ENCODE measurements at places on chromosomes 1 and 21. TPM values are rescaled to one million over a fixed set of nuclear protein-coding genes. Genes with fewer than 3 reads are reported as not detected.

The GUCA2B gene
- total RNA-seq: not detected

DNA sequence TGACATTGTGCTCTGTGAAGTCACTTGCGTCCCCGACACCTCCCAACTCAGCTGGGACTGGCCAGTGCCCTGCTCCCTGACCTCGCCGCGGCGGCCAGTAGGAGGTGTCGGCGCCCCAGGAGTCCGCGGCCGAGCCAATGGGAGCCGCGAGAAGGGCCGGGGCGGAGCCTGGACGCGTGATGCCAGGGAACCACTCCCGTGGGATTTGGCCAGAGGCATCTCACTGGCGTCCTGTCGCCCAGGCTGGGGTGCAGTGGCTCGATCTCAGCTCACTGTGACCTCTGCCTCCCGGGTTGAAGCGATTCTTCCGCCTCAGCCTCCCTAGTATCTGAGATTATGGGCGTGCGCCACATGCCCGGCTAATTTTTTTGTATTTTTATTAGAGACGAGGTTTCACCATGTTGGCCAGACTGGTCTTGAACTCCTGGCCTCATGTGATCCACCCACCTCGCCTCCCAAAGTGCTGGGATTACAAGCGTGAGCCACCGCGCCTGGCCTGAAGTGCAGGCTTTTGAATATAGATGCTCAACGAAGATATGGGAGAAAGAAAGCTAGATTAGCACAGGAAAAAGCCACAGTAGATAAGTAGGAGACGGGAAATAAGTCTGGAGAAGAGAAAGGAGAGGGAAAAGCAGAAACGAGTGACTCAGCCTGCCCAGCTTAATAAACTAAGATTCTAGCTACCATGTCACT is 38.0 kb downstream of the ZBTB8OS start:
- peak; percentile 86 for DNase-seq

GRCh38 chr1:230866171-230867070 is 1.9 kb downstream of the C1orf198 start:
- peak; percentile 43 for DNase-seq

The PPP1R15B gene
- 41.7 TPM for total RNA-seq

GRCh38 chr1:114666954-114667353 is 2.9 kb downstream of the DENND2C start:
- DNase-seq: no peak

- no peak for DNase-seq
Observed at GRCh38 chr1:154755858-154756730, 114.0 kb downstream of the KCNN3 start.

GRCh38 chr1:86471291-86471690 is 2.6 kb downstream of the CLCA1 start:
- no peak for DNase-seq

GRCh38 chr1:27566462-27567145 is 37.3 kb downstream of the AHDC1 start:
- no peak for DNase-seq

- DNase-seq: no peak
Observed at GRCh38 chr1:150535511-150536287, 13.5 kb upstream of the ADAMTSL4 start.

The LRRIQ3 gene
- total RNA-seq: 1.1 TPM

GRCh38 chr1:112267206-112267605 is 128.8 kb upstream of the CTTNBP2NL start:
- DNase-seq: no peak

DNA sequence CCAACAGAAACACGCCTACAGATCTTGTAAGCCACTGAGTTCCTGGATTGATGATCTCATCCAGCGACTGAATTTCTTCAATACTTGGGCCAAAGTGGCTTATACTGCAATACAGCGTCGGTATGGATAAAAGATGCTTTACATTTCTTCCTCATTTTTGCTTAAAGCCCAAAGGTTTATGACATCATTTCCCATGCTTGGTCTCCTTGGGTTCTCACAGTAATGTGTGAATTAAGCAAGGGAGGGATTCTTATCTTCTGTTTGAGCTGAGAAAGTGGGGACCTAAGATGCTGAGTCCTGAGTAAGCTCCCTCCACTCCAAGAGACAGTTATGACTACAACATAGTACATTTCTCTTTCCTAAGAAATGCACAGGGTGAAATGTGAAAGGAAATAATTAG is 39.5 kb downstream of the LBR start:
- no peak for DNase-seq

The AURKAIP1 gene
- 151 TPM for total RNA-seq

DNA sequence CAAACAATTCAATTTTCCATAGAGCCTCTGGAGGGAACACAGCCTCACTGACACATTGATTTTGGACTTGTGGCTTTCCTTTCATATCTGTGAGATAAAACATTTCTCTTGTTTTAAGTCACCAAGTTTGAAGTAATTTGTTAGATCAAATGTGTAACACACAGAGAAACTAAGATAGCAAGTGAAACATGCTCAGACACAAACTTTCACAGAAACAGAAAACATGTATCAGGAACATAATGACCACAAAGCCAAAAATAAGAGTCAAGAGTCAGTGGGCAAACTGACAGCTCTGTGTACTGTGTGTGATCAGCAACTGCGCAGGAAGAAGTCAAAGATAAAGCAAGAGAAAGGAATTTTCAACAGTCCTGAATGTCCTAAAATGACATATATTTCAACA is 1237.5 kb downstream of the AMY1C start:
- no peak for DNase-seq

DNA sequence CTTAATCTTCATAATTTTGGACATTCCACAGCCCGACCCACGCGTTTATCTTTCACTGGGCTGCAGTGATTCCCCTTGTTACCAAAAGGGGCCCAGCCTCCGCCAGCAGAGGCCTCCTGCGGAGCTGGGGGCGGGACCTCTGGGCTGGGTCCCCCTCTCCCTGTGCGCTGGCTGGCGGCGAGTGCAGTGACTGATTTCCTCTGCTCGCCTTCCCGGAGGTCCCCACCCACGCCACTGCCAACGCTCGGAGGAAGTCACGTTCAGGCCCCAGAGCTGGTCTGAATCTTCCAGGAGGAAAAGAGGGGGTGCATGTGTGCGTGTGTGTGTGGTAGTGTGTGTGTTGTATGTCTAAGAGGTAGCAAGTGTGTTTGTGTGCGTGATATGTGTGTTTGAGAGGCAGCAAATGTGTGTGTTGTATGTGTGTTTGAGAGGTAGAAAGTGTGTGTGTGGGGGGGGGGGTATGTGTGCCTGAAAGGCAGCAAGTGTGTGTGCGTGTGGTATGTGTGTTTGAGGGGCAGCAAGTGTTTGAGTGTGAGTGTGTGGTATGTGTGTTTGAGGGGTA is 35.0 kb upstream of the JAK1 start:
- DNase-seq: peak; percentile 75

The DNAJC28 gene
- total RNA-seq: 1.0 TPM

- peak; percentile 77 for DNase-seq
Observed at GRCh38 chr21:37060296-37060695, 12.6 kb downstream of the PIGP start.

DNA sequence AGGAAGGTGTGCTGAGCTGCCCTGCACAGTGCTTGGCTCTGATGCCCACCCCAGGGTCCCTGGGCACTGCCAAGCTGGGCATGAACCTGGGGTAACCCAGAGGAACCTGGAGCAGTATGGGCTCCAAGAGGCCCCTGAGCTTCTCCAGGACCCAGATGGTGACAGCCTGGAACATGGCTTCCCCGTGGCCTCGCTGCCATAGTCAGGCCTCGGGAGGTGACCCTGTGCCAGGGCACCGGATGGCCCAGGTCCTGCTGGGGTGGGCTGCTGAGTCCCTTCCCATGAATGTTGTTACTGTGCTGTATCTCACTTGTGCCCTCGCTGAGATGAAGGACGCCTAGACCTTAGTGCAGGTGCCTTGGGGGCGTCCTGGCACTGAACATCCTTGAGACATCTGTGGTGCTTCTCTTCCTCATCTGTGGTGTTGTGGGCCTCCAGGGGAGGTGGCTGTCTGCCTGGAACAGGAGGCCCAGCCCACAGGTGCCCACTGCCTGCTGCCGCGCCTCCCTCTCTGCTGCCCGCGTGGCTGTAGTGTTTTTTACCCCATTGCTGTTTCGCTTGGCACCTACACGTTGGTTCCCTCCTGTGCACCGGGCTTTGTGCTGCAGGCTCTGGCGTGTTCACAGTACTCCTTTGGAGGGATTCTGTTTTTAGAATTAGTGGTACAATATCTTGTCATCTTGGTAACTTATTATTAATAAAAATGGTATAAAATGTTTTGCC is 160.3 kb downstream of the PCBP3 start:
- no peak for DNase-seq

The ABCB10 gene
- total RNA-seq: 19.8 TPM

GRCh38 chr21:17679002-17679600 is 66.4 kb upstream of the BTG3 start:
- DNase-seq: peak; percentile 61

- DNase-seq: no peak
Observed at GRCh38 chr1:181987334-181987895, 74.1 kb downstream of the ZNF648 start.

GRCh38 chr1:110524311-110525248 is 5.6 kb upstream of the KCNA10 start:
- DNase-seq: peak; percentile 41

The IFI44L gene
- 1.5 TPM for total RNA-seq

The BRINP3 gene
- total RNA-seq: not detected

The HPDL gene
- 5.6 TPM for total RNA-seq

- no peak for DNase-seq
Observed at GRCh38 chr1:164703463-164703862, 144.5 kb downstream of the PBX1 start.

The BMP8A gene
- total RNA-seq: 0.44 TPM

GRCh38 chr1:75426688-75427087 is 184.2 kb downstream of the SLC44A5 start:
- no peak for DNase-seq

- DNase-seq: no peak
Observed at GRCh38 chr1:222798975-222799374, 15.9 kb upstream of the DISP1 start.

GRCh38 chr1:25110485-25110884 is 121.8 kb downstream of the SYF2 start:
- DNase-seq: no peak

The HUNK gene
- total RNA-seq: not detected

DNA sequence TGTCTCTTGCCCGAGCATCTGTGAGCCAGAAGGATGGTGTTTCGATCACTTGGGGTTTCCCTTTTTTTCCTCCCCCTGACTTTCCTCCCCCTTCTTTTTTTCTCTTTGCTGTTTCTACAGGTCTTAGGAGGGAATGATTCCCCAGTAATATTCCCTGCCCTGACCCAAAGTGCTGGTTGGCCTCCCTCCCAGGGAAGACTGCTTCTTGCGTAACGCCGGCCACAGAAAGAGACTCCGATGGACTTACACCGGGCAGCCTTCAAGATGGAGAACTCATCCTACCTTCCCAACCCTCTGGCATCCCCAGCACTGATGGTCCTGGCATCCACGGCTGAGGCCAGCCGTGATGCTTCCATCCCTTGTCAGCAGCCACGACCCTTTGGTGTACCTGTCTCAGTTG is 6.8 kb downstream of the RNF220 start:
- DNase-seq: no peak

DNA sequence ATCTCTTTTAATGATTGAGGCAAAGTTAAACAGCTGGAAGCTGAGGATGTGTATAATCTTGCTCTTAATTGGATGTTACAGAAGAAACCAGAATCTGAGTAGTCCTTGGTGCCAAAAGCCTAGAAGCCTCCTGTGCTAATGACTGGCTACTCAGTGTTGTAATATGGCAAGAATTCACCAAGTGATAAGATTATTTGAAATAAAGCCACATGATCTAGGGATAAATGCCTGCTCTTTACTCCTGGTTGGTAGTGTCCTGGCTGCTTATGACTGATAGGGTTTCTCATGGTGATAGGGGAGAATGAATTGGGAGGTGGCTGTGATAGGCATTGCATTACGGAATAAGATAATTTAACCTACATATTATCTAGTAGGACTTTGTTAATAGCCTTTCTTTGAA is 13.6 kb upstream of the MAB21L3 start:
- no peak for DNase-seq

The PLPPR4 gene
- not detected for total RNA-seq

DNA sequence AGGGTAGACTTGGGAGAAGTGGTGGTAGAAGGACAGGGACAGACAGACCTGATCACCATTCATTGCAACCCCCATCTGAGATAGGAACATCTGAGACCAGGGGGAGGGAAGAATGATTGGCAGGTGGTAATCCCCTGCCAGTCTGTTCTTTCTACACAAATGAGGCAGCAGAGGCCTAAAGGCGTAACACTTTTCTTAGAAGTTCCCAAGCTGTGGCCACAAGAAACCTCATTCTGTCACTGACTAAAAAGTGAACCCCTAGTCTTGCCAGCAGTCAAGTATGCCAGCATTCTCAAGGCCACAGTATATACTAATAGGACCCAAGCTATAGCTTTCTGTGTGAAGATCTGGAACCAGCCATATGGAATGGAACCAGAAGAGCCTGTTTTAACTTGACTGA is 638.0 kb downstream of the KCNT2 start:
- DNase-seq: no peak

GRCh38 chr1:42953182-42954180 is 5.2 kb downstream of the SLC2A1 start:
- DNase-seq: no peak

The AMY1B gene
- not detected for total RNA-seq

- no peak for DNase-seq
Observed at GRCh38 chr1:209100460-209100859, 483.1 kb upstream of the CAMK1G start.

- no peak for DNase-seq
Observed at GRCh38 chr1:60622486-60622885, 459.9 kb upstream of the NFIA start.

The CLDN19 gene
- not detected for total RNA-seq

DNA sequence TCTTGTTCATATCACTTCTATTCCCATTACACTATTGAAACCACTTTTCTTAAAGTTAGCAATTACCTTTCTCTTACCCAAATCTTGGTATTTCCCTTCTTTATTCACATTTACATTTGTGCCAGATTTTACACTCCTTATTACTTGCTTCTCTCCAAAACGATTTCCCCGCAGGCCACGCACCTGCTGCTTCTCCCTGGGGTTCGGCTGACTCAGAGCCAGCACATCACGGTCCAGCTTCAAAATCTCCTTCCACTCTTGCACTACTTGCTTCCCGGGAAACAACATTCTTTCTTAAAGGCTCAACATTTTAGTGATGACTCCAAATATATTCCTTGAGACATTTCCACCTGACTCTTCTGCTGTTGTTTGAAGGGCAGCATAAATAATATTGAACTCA is 20.7 kb downstream of the LHX9 start:
- DNase-seq: no peak

- DNase-seq: no peak
Observed at GRCh38 chr1:89487972-89488371, 36.7 kb upstream of the LRRC8B start.

GRCh38 chr1:235883261-235883927 is 16.7 kb upstream of the LYST start:
- peak; percentile 39 for DNase-seq

The PCSK9 gene
- total RNA-seq: 0.23 TPM

The GPR52 gene
- 2.2 TPM for total RNA-seq
